Caco-2 (cell line): ENCODE measurements at places on chromosomes 16 and 17.

- DNase-seq, result no peak
Measured at GRCh38 chr16:22267764-22268163, 29.4 kb upstream of the POLR3E start.

GRCh38 chr16:31504159-31504558 lies 4.0 kb downstream of the RUSF1 start:
- DNase-seq, result no peak

- DNase-seq, result no peak
Measured at GRCh38 chr16:3283543-3284447, 504 bp downstream of the ZNF263 start.

- DNase-seq, result no peak
Measured at GRCh38 chr16:51621610-51622009, 470.5 kb upstream of the SALL1 start.

- DNase-seq, result no peak
Measured at GRCh38 chr16:51845586-51846305, 694.7 kb upstream of the SALL1 start.

- DNase-seq, result no peak
Measured at GRCh38 chr16:14223632-14224031, 152.5 kb downstream of the MRTFB start.
